T-cell (primary cell): ENCODE measurements at places on chromosomes 1 and 21. TPM values are rescaled to one million over a fixed set of nuclear protein-coding genes. Genes with fewer than 3 reads are reported as not detected.
A peak's percentile ranks its signal among the peaks of the same experiment; 100 is the strongest.

Gene TMPRSS15
- total RNA-seq: not detected

GRCh38 chr1:37739222-37739621 lies 25.7 kb downstream of the EPHA10 start:
- DNase-seq: no peak
- no peaks in the 10 kb centered on the region for H3K4me1 ChIP-seq
- no peaks in the 10 kb centered on the region for H3K36me3 ChIP-seq
- no peak overlapping the region for H3K27ac ChIP-seq

GRCh38 chr1:228272331-228272791 lies 64.5 kb downstream of the OBSCN start:
- H3K27me3 ChIP-seq: no peaks in the 10 kb centered on the region
- no peak overlapping the region for H3K27ac ChIP-seq
- DNase-seq: no peak
- H3K4me3 ChIP-seq: no peak overlapping the region
- H3K4me1 ChIP-seq: peaks cover 25% of the 10 kb centered on the region

DNA sequence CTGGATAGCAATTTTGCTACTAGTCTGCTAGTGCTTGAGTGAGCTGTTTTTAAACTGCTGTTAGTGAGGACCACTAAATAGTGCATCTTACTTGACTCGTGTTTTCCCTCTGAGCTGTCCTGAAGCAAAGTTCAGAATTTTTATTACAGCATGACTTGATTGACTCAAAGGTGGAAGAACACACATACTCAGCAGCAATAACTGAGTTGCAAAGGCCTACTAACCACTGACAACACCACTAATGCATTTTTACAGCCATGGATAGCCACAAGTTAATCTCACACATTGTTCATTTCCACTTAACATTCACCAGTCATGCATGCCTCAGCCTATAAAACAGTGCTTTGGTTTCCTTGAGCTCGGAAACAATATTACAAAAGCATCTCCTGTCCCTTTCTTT lies 148.7 kb downstream of the RUNX1 start:
- no peaks in the 10 kb centered on the region for H3K27me3 ChIP-seq
- H3K4me3 ChIP-seq: no peak overlapping the region
- H3K36me3 ChIP-seq: peaks cover 15% of the 10 kb centered on the region

- no peaks in the 10 kb centered on the region for H3K27me3 ChIP-seq
- no peak for DNase-seq
- no peaks in the 10 kb centered on the region for H3K36me3 ChIP-seq
- no peak overlapping the region for H3K27ac ChIP-seq
- no peak overlapping the region for H3K4me3 ChIP-seq
Measured at GRCh38 chr1:185463011-185463410, 146.0 kb upstream of the IVNS1ABP start.

DNA sequence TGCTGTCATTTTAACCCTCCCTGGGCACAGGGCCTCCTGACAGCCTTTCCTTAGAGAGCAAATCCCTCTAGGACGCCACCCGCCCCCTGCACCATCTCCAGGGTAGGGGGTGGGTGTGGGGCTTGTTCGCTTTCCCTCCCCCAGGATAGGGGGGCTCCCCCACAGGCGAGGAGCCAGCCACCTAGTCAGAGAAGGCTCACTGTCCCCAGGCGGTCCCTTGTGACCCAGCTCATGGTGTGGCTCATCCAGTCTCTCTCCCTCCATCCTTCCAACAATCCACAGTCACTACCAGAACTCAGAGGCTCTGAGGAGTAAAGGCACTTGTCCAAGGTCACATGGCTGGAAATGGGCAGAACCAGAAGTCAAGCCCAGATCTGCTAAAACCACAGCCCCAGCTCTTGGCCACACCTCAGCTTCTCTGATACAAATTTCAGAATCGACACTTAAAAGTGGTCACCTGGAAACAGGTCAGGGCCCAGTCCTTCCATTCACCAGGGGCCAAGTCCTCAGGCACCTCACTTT lies 89.8 kb downstream of the MRPL37 start:
- H3K4me1 ChIP-seq: peaks cover 49% of the 10 kb centered on the region
- H3K27me3 ChIP-seq: no peaks in the 10 kb centered on the region
- no peak for DNase-seq
- H3K27ac ChIP-seq: peak overlapping the region; percentile 19

DNA sequence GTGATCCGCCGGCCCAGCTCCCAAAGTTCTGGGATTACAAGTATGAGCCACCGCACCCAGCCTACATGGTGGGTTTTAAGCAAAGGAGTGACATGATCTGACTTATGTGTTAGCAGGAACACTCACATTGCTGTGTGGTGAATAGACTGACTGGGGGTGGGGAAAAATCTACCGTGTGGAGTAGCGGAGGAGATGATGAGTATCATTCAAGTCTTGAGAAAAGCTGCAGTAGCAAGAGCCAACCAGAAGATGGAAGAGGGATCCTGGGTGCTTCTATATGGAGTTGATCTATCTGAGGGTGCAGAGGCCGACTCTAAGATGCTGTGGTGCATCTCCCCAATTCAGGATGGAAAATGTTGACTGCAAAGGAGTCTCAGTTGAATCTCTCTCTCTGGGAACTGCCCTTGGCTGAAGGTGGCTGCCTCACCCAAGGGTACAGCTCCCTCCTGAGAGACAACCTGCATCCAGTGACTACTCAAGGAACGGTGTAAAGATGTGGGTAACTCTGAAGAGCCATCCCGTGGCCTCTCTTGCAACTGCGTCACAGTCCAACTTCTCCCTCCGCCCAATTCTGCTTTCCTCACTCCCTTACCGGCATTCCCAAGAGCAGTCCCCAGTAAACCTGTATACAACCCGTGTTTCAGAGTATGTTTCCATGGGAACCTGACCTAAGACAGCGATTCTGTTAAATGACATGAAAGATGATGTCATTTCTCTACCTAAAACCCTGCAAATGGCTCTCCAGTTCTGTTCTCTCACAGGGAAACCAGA lies 7.4 kb upstream of the B3GALNT2 start:
- no peak overlapping the region for H3K4me3 ChIP-seq
- DNase-seq: no peak
- H3K4me1 ChIP-seq: no peaks in the 10 kb centered on the region
- H3K36me3 ChIP-seq: no peaks in the 10 kb centered on the region

- DNase-seq: no peak
- no peak overlapping the region for H3K4me3 ChIP-seq
- H3K27ac ChIP-seq: no peak overlapping the region
- H3K27me3 ChIP-seq: no peaks in the 10 kb centered on the region
- no peaks in the 10 kb centered on the region for H3K36me3 ChIP-seq
Measured at GRCh38 chr1:20250340-20250989, 40.2 kb upstream of the VWA5B1 start.

Gene NES
- total RNA-seq: 0.25 TPM

GRCh38 chr1:80248886-80249285 lies 1242.4 kb upstream of the ADGRL4 start:
- H3K27ac ChIP-seq: no peak overlapping the region
- no peaks in the 10 kb centered on the region for H3K27me3 ChIP-seq
- no peak for DNase-seq
- H3K36me3 ChIP-seq: no peaks in the 10 kb centered on the region
- H3K4me1 ChIP-seq: no peaks in the 10 kb centered on the region
- no peak overlapping the region for H3K4me3 ChIP-seq

DNA sequence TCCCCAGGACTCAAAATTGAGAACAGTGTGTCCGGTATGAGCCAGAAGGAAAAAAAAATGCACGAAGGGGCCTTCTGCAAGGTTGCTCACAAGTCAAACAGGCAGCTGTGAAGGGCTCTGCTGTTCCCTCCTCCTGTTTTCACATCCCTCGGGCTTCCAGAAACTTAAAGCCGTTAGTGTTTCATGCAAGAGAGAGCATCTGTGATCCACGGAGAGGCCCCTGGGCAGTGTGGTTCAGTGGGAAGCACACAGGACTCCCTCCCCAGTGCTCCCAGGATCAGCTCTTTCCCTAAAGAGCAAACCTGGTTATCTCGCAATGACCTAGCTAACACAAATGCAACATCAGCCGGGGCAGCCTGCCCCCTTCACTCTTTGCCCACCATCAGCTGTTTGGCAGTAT lies 2.9 kb upstream of the MATN1 start:
- no peaks in the 10 kb centered on the region for H3K27me3 ChIP-seq
- H3K4me1 ChIP-seq: no peaks in the 10 kb centered on the region
- no peak overlapping the region for H3K4me3 ChIP-seq
- DNase-seq: no peak
- peaks cover 48% of the 10 kb centered on the region for H3K36me3 ChIP-seq

Gene BCAN
- not detected for total RNA-seq

DNA sequence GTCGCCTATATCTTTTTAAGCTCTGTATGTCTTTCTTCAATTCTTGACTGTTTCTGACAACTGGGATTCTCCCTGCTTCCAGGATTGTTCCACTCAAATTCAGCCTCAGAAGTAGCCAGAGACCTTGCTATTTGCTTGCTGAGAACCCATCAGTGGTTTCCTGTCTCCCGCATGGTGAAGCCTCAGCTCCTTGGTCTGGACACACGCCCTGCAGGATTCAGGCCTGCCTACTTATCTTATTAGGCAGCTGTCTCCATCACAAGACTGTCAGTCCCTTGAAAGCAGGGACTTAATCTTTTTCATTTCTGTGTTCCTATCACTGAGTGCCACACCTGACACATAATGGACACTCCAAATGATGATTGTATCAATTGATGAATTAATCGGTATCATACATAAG lies 175.3 kb downstream of the PLPP3 start:
- no peaks in the 10 kb centered on the region for H3K4me1 ChIP-seq
- H3K27ac ChIP-seq: no peak overlapping the region
- no peak overlapping the region for H3K4me3 ChIP-seq
- no peaks in the 10 kb centered on the region for H3K27me3 ChIP-seq
- H3K36me3 ChIP-seq: no peaks in the 10 kb centered on the region

DNA sequence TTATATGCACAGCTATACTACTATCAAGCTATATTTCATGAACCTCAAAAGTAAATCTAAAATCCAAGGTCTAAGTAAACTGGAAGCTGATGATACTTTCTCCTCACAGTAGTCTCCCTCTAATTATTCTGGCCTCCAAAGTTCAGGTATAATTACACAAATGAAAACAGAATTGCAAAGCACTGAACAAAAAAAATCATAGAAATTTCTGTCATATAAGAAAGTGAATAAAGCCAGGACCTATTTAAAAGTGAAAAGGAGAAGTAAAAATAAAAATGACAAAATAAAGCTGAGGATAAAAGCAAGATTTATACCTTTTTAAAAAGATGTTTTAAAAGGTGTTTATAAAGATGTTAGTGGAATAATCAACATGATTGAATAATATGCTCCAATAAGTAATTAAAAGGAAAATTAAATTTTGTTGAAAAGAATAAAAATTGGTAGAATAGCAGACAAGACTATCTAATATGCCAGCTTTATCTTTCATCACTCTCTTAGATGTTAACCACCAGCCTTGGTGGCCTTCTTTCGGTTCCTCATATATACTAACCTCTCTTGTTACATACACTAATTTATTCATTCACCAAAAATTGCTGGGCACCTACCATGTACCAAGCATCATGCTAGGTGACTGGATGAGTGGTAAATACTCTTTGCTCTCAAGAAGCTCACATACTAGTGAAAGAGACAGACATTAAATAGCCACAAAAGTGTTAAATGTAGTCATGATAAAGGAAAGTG lies 25.1 kb downstream of the SHCBP1L start:
- H3K27me3 ChIP-seq: no peaks in the 10 kb centered on the region
- H3K4me3 ChIP-seq: no peak overlapping the region
- H3K27ac ChIP-seq: no peak overlapping the region
- H3K4me1 ChIP-seq: no peaks in the 10 kb centered on the region
- no peaks in the 10 kb centered on the region for H3K36me3 ChIP-seq

GRCh38 chr21:38853421-38853919 lies 47.7 kb downstream of the ETS2 start:
- no peak overlapping the region for H3K4me3 ChIP-seq
- no peak for DNase-seq
- H3K4me1 ChIP-seq: no peaks in the 10 kb centered on the region
- H3K27ac ChIP-seq: no peak overlapping the region

Gene CELA2A
- 1.5 TPM for total RNA-seq

Gene CAP1
- 298 TPM for total RNA-seq

DNA sequence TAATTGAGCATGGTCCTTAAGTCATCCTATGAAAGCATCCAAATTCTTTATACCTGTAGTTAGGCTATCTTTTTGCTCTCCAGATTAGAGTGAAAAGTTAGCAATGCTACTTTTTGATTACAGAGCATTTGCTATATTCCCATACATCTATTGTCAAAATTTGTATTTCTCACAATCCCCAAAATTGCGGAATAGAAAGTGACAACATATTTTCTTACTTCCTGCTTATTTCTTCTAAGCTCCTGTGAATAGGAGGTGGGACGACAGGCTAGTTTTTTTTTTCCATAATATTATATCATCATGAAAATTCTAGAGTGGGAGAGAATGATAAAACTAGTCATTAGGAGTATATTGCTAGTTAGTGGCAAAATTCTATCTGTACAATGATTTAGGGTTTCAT lies 264.0 kb upstream of the DPYD start:
- no peaks in the 10 kb centered on the region for H3K27me3 ChIP-seq
- no peaks in the 10 kb centered on the region for H3K36me3 ChIP-seq
- no peak overlapping the region for H3K4me3 ChIP-seq
- H3K4me1 ChIP-seq: no peaks in the 10 kb centered on the region

DNA sequence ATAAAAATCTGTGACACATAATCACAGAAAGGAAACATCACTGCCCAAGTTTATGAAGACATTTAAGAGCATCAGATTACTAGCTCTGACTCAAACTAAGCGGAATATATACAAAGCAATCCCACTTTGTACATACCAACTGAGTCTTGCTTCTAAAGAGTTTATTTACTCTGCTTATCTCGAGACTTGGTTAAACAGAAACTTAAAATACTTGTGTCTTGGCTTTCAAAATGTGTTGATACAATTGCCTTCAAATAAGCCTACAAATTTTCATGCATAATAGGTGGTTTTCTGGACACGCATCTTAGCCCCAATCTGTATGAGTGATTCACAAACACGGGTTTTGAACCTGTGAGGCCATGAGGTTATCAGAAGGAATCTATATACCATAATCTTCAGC lies 21.0 kb downstream of the CD160 start:
- H3K36me3 ChIP-seq: peaks cover 22% of the 10 kb centered on the region
- H3K27ac ChIP-seq: no peak overlapping the region
- H3K27me3 ChIP-seq: no peaks in the 10 kb centered on the region
- H3K4me3 ChIP-seq: no peak overlapping the region
- DNase-seq: no peak

Gene KPRP
- not detected for total RNA-seq

- H3K36me3 ChIP-seq: no peaks in the 10 kb centered on the region
- no peak for DNase-seq
- no peaks in the 10 kb centered on the region for H3K4me1 ChIP-seq
- H3K27ac ChIP-seq: no peak overlapping the region
- no peaks in the 10 kb centered on the region for H3K27me3 ChIP-seq
Measured at GRCh38 chr1:44568128-44568900, 106.0 kb downstream of the TMEM53 start.

Gene CHRM3
- total RNA-seq: 0.19 TPM

GRCh38 chr21:35614396-35614921 lies 445.9 kb downstream of the SETD4 start:
- H3K36me3 ChIP-seq: no peaks in the 10 kb centered on the region
- no peak overlapping the region for H3K27ac ChIP-seq
- no peaks in the 10 kb centered on the region for H3K27me3 ChIP-seq
- no peak for DNase-seq
- no peaks in the 10 kb centered on the region for H3K4me1 ChIP-seq
- no peak overlapping the region for H3K4me3 ChIP-seq

Gene PDZK1IP1
- total RNA-seq: not detected
